Thoracic aorta (tissue), 2 donors: ENCODE measurements at places on chromosomes 12 and 14. TPM values are rescaled to one million over a fixed set of nuclear protein-coding genes. Genes with fewer than 3 reads are reported as not detected.

GRCh38 chr14:75999511-76000190 is 14.1 kb downstream of the IFT43 start:
- no peak for DNase-seq
- peak overlapping the region; percentile 78 for H3K27ac ChIP-seq
- H3K4me3 ChIP-seq: no peak overlapping the region

DNA sequence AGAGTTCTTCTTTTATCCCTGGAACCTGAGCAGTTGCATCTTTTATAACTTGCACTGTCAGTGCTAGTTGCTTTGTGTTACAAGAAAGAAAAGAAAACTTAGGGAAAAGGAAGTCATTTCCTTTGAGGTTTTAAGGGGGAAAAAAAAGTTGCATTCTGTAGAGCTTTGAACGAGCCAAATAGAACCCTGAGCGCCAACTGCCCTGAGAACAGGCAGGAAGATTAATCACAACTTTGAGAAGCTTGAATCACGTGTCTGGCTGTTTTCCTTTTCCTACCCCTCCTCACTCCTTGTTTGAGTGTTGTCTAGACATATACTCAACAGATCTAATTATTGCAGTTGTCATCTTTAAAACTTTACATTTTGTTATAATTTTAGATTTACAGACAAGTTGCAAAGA is 12.5 kb downstream of the PCNX1 start:
- H3K4me1 ChIP-seq: peaks cover 29% of the 10 kb centered on the region
- H3K36me3 ChIP-seq: no peaks in the 10 kb centered on the region
- no peak for DNase-seq
- H3K4me3 ChIP-seq: peak overlapping the region; percentile 5
- no peaks in the 10 kb centered on the region for H3K27me3 ChIP-seq

GRCh38 chr12:128982933-128983332 is 129.7 kb downstream of the GLT1D1 start:
- H3K4me3 ChIP-seq: no peak overlapping the region
- no peaks in the 10 kb centered on the region for H3K36me3 ChIP-seq
- peaks cover 3% of the 10 kb centered on the region for H3K27me3 ChIP-seq
- H3K27ac ChIP-seq: no peak overlapping the region
- H3K4me1 ChIP-seq: no peaks in the 10 kb centered on the region

GRCh38 chr14:103878180-103878579 is 30.8 kb upstream of the PPP1R13B start:
- H3K27ac ChIP-seq: no peak overlapping the region
- H3K36me3 ChIP-seq: no peaks in the 10 kb centered on the region
- peaks cover 16% of the 10 kb centered on the region for H3K4me1 ChIP-seq
- no peak overlapping the region for H3K4me3 ChIP-seq

DNA sequence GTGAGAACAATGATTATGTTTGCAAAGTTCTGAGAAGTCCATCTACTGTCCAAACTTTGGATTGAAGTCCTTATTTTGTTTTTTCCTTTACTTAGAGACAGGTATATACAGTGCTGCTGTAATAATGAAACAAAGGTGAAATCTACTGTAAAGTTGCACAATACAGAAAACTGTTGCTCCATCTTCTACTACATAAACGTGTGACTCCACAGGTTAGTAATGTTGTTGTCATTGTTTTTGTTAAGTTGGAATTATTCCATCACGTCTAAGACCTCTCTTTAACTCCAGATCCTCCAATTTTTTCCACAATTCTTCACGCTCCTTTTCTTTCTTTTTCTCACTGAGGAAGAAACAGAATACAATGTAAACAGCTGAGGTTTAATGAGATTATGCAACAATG is 57.0 kb upstream of the GPHB5 start:
- H3K27ac ChIP-seq: no peak overlapping the region
- H3K4me1 ChIP-seq: no peaks in the 10 kb centered on the region
- H3K36me3 ChIP-seq: no peaks in the 10 kb centered on the region
- DNase-seq: no peak
- no peak overlapping the region for H3K4me3 ChIP-seq
- H3K27me3 ChIP-seq: no peaks in the 10 kb centered on the region

- H3K27me3 ChIP-seq: no peaks in the 10 kb centered on the region
- H3K36me3 ChIP-seq: no peaks in the 10 kb centered on the region
- no peak for DNase-seq
- no peak overlapping the region for H3K27ac ChIP-seq
Observed at GRCh38 chr14:70144046-70144445, 44.7 kb downstream of the SLC8A3 start.

GRCh38 chr12:57161491-57161890 is 14.1 kb upstream of the LRP1-AS start:
- no peak overlapping the region for H3K27ac ChIP-seq
- no peak overlapping the region for H3K4me3 ChIP-seq
- H3K27me3 ChIP-seq: no peaks in the 10 kb centered on the region

- no peak overlapping the region for H3K27ac ChIP-seq
- no peak for DNase-seq
- no peak overlapping the region for H3K4me3 ChIP-seq
- H3K27me3 ChIP-seq: no peaks in the 10 kb centered on the region
Observed at GRCh38 chr14:48275301-48275700, 599.9 kb upstream of the MDGA2 start.

GRCh38 chr14:98173305-98173704 is 1098.7 kb downstream of the BCL11B start:
- H3K27ac ChIP-seq: no peak overlapping the region
- H3K27me3 ChIP-seq: no peaks in the 10 kb centered on the region
- H3K4me1 ChIP-seq: no peaks in the 10 kb centered on the region
- no peak overlapping the region for H3K4me3 ChIP-seq
- no peak for DNase-seq

- H3K36me3 ChIP-seq: no peaks in the 10 kb centered on the region
- no peaks in the 10 kb centered on the region for H3K4me1 ChIP-seq
- no peak for DNase-seq
Observed at GRCh38 chr14:32018391-32019092, 58.6 kb upstream of the ARHGAP5 start.

- DNase-seq: no peak
- peaks cover 8% of the 10 kb centered on the region for H3K4me1 ChIP-seq
- peaks cover 41% of the 10 kb centered on the region for H3K36me3 ChIP-seq
- no peaks in the 10 kb centered on the region for H3K27me3 ChIP-seq
- H3K4me3 ChIP-seq: no peak overlapping the region
- H3K27ac ChIP-seq: no peak overlapping the region
Observed at GRCh38 chr12:107748472-107748871, 12.5 kb downstream of the PRDM4 start.

GRCh38 chr12:44858226-44858855 is 17.8 kb downstream of the NELL2 start:
- no peak overlapping the region for H3K4me3 ChIP-seq
- DNase-seq: no peak
- no peaks in the 10 kb centered on the region for H3K36me3 ChIP-seq
- H3K27me3 ChIP-seq: no peaks in the 10 kb centered on the region
- H3K27ac ChIP-seq: no peak overlapping the region

- peak overlapping the region; percentile 74 for H3K27ac ChIP-seq
- H3K4me1 ChIP-seq: peaks cover 23% of the 10 kb centered on the region
- no peak for DNase-seq
- no peaks in the 10 kb centered on the region for H3K36me3 ChIP-seq
Observed at GRCh38 chr14:20614038-20614840, 23.1 kb upstream of the RNASE12 start.

GRCh38 chr14:100065942-100066574 is 836 bp downstream of the EVL start:
- peak overlapping the region; percentile 29 for H3K4me3 ChIP-seq
- no peaks in the 10 kb centered on the region for H3K27me3 ChIP-seq
- H3K27ac ChIP-seq: no peak overlapping the region
- no peaks in the 10 kb centered on the region for H3K36me3 ChIP-seq

GRCh38 chr14:74834692-74835392 is 41.1 kb downstream of the PROX2 start:
- no peaks in the 10 kb centered on the region for H3K36me3 ChIP-seq
- H3K4me3 ChIP-seq: no peak overlapping the region
- H3K27me3 ChIP-seq: no peaks in the 10 kb centered on the region
- H3K4me1 ChIP-seq: no peaks in the 10 kb centered on the region
- no peak for DNase-seq

GRCh38 chr14:100103250-100104005 is 38.2 kb downstream of the EVL start:
- peak overlapping the region; percentile 62 for H3K27ac ChIP-seq
- no peaks in the 10 kb centered on the region for H3K27me3 ChIP-seq
- no peak for DNase-seq
- H3K36me3 ChIP-seq: no peaks in the 10 kb centered on the region

- H3K27me3 ChIP-seq: no peaks in the 10 kb centered on the region
- no peaks in the 10 kb centered on the region for H3K4me1 ChIP-seq
- H3K27ac ChIP-seq: no peak overlapping the region
- H3K36me3 ChIP-seq: no peaks in the 10 kb centered on the region
- DNase-seq: no peak
Observed at GRCh38 chr12:111826992-111827391, 15.0 kb upstream of the MAPKAPK5 start.

- no peaks in the 10 kb centered on the region for H3K36me3 ChIP-seq
- H3K4me3 ChIP-seq: no peak overlapping the region
- no peak overlapping the region for H3K27ac ChIP-seq
- no peaks in the 10 kb centered on the region for H3K4me1 ChIP-seq
Observed at GRCh38 chr12:107130830-107131611, 37.7 kb upstream of the CRY1 start.

GRCh38 chr12:11778713-11779685 is 129.5 kb downstream of the ETV6 start:
- DNase-seq: no peak
- peak overlapping the region; percentile 83 for H3K27ac ChIP-seq
- H3K36me3 ChIP-seq: no peaks in the 10 kb centered on the region
- H3K27me3 ChIP-seq: no peaks in the 10 kb centered on the region
- peaks cover 36% of the 10 kb centered on the region for H3K4me1 ChIP-seq

GRCh38 chr12:57226588-57227314 is 2.8 kb upstream of the SHMT2 start:
- no peak overlapping the region for H3K27ac ChIP-seq
- peak overlapping the region; percentile 47 for H3K4me3 ChIP-seq
- H3K27me3 ChIP-seq: peaks cover 13% of the 10 kb centered on the region
- DNase-seq: no peak
- H3K36me3 ChIP-seq: no peaks in the 10 kb centered on the region

- no peak for DNase-seq
- no peaks in the 10 kb centered on the region for H3K4me1 ChIP-seq
- H3K4me3 ChIP-seq: no peak overlapping the region
- no peak overlapping the region for H3K27ac ChIP-seq
- H3K36me3 ChIP-seq: no peaks in the 10 kb centered on the region
- H3K27me3 ChIP-seq: no peaks in the 10 kb centered on the region
Observed at GRCh38 chr12:9041321-9041720, 52.0 kb downstream of the KLRG1 start.

DNA sequence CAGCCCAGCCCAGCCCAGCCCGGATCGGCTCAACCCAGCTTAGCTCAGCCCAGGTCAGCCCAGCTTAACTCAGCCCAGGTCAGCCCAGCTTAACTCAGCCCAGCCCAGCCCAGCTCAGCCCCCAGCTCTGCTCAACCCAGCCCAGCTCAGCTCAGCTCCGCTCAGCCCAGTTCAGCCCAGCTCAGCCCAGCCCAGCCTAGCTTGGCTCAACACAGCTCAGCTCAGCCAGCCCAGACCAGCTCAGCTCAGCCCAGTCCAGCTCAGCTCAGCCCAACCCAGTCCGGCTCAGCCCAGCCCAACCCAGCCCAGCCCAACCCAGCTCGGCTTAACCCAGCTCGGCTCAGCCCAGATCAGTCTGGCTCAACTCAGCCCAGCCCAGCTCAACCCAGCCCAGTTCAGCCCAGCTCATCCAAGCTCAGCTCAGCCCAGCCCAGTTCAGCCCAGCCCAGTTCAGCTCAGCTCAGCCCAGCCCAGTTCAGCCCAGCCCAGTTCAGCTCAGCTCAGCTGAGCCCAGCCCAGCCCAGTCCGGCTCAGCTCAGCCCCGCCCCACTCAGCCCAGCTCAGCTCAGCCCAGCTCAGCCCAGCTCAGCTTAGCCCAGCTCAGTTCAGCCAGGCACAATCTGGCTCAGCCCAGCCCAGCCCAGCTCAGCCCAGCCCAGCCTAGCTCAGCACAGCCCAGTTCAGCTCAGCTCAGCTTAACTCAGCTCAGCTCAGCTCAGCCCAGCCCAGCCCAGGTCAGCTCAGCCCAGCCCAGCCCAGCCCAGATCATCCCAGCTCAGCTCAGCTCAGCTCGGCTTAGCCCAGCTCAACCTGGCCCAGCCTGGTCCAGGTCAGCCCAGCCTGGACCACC is 331.7 kb downstream of the TMEM121 start:
- no peak overlapping the region for H3K4me3 ChIP-seq
- H3K36me3 ChIP-seq: no peaks in the 10 kb centered on the region
- no peak overlapping the region for H3K27ac ChIP-seq
- DNase-seq: no peak

DNA sequence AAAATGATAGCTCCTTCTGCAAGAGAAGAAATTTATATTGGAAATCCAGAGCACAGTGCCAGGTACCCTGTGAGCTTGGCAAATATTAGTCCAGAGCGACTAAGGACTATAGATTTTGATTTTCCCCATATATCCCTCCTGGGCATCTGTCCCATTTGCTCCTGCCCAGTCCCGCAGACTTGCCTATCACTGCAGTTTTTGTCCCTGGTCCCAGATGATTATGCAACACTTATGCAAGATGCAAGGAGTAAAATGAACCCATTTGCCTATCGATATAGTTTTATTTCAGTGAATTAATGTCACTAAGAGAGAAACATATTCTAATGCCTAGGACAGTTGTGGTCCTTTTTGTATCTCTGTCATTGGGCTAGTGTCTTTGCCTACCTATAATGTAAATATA is 215.9 kb upstream of the BMP4 start:
- DNase-seq: no peak
- H3K27me3 ChIP-seq: no peaks in the 10 kb centered on the region
- H3K27ac ChIP-seq: no peak overlapping the region
- peaks cover 36% of the 10 kb centered on the region for H3K4me1 ChIP-seq
- no peaks in the 10 kb centered on the region for H3K36me3 ChIP-seq

DNA sequence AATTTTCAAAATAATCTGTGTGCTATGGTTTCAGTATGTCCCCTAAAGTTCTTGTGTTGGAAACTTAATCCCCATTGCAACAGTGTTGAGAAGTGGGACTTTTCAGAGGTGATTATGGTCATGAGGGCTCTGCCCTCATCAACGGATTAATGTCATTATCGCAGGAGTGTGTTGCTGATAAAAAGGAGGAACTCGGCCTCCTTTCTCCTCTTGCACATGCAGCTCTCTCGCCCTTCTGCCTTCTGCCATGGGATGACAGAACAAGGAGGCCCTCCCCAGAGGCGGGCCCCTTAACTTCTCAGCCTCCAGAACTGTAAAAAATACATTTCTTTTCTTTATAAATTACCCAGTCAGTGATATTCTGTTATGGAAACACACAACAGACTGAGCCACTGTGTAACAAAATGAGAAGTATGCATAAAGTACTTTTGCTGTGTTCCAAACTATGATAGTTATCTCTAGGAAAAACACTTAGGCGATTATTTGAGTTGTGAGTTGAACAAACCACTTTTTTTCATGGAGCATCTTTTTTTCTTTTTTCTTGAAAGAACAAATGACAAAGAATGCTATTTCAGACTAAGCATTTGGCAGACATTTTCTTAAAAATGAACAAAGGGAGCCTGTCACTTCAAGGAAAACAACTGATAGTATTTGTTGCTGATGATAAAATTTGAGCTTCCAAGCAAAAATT is 134.8 kb upstream of the FUT8 start:
- H3K27ac ChIP-seq: no peak overlapping the region
- no peak for DNase-seq
- H3K36me3 ChIP-seq: no peaks in the 10 kb centered on the region
- H3K4me1 ChIP-seq: no peaks in the 10 kb centered on the region
- H3K4me3 ChIP-seq: no peak overlapping the region

The NID2 gene
- 21.0 TPM for total RNA-seq

The SRGAP1 gene
- total RNA-seq: 24.1 TPM

The TSPAN19 gene
- not detected for total RNA-seq

The KRT2 gene
- not detected for total RNA-seq

The PTCSC3 gene
- not detected for total RNA-seq

The DAO gene
- total RNA-seq: not detected

The SMIM41 gene
- total RNA-seq: not detected

The NELL2 gene
- 6.0 TPM for total RNA-seq

The WNT1 gene
- total RNA-seq: not detected

The KRT6A gene
- total RNA-seq: 0.68 TPM
